Smooth muscle cell of the brain vasculature (primary cell): ENCODE measurements at places on chromosomes 2 and 18.
A peak's percentile ranks its signal among the peaks of the same experiment; 100 is the strongest.

- no peak for DNase-seq
Measured at GRCh38 chr2:127700527-127701192, 637 bp upstream of the SFT2D3 start.

DNA sequence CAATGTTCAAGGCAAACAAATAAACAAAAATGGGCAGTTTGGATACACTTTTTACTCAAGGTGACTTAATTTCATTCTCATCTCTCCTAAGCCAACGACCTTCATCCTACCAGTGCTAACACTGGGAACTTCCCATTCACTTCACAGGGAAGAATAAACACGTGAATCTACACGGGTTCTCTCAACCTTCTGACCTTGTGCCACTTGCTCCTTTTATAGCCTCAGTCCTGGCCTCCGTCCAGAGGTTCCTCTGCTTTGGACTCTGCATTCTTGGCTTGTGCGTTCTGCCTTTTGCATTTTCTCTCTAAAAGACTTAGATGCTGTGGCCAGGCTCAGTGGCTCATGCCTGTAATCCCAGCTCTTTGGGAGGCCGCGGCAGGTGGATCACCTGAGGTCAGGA is 13.8 kb downstream of the ZNF2 start:
- no peak for DNase-seq

- DNase-seq = no peak
Measured at GRCh38 chr2:152587187-152587947, 129.9 kb downstream of the PRPF40A start.

GRCh38 chr2:47488870-47489584 is 86.1 kb downstream of the MSH2 start:
- peak; percentile 15 for DNase-seq

DNA sequence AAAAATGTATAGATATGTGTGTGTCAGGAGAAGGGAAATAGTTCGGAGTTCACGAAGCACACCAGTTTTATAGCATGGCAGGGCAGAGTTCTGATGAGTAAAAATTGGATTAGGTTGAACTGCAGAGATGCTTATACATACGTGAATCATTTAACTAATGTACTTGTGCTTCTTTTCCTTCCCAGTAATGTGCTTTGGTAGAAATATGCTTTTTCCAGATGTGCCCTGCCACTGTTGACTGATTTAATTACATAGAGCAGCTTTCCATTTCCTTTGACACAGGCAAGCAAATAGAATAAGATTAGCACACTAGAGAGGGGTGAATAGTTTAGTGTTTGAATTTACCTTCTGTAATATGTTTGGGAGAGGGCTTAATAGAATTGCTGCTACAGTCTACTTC is 28.9 kb upstream of the ARMC9 start:
- DNase-seq = no peak
